ENCODE measurements at places on chromosomes 16 and 17. TPM values are rescaled to one million over a fixed set of nuclear protein-coding genes. Genes with fewer than 3 reads are reported as not detected.

NKIRAS2 gene
- 50.2 TPM for total RNA-seq

KCTD19 gene
- total RNA-seq = not detected

DNA sequence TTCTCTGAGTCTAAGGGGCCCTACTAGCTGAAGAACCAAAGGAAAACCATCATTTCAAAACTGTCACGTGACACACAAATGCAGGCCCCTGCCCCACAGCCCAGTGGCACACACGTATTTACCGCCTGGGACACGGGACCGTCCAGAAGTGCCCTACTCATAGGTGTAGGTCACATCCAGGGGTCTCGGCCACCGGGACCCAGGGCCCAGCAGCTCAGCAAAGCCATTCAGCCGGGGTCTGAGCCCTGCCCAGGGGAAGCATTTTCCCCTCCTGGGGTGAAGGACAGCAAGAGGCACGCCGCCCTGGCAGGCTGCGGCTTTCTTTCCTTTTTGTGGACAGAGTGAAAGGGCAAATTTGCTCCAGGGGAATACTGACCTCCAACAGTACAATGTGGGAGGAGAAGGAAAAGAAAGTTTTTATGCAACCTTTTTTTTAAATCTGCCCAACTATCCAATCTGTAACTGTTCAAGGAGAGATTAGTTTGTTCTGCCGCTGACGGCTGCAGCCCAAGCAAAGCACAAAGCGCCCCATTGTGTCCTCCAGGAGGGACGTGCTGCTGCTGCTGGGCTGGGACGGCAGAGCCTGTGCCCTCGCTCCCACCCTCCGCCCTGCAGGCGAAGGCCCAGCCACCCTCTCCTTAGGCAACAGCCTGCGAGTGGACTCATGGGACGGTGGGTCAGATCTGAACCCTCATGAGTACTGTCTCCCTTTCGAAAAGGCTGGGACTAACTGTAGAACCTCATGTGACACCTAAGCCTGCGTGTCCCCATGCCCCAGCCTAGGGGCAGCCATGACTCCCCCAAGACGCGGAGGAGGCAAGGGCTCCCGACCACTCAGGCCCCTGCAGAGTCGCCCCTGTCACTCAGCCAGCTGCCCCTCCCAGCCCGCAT lies 21.3 kb downstream of the SLC7A5 start:
- DNase-seq = no peak
- peaks cover 98% of the 10 kb centered on the region for H3K36me3 ChIP-seq
- peaks cover 52% of the 10 kb centered on the region for H3K4me1 ChIP-seq
- H3K4me3 ChIP-seq = no peak overlapping the region

TEX14 gene
- total RNA-seq = 0.13 TPM

KREMEN2 gene
- not detected for total RNA-seq

DNA sequence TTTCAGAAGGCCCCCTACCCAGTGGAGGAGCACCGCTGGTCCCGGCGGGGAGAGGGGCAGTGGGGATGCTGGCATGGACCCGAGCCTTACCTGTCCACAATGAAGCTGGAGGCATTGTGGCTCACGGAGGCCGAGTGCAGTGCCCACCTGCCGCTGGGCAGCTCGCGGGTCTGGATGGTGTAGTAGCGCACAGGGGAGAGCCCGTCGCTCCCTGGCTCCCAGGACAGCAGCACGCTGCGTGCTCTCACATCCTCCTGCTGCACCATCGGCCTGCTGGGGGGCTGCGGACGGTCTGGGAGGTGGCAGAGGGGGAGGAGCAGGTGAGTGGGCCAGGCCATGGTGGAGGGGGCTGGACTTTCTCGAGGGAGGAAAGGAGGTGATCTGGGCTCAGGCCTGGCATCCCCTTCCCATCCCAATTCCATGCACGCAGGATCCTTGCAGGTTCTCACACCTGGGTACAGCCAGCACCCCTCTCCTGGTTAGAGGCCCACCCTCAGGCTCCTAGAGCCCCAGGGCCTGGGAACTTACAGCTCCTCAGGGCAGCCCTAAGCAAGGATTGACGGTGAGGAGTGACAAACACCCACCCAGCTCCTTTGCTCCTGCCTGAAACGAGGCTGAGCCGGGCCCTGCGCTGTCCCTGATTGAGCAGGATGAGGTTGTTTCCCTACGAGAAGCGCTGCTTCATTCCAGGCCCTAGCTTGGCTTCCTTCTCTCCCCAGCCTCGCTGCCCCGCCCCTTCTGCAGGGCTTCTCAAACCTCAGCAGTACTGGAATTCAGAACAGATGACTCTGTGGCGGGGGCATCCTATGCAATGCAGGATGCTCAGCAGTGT lies 76.2 kb upstream of the CDC42EP4 start:
- DNase-seq = no peak
- H3K36me3 ChIP-seq = no peaks in the 10 kb centered on the region
- no peak overlapping the region for H3K4me3 ChIP-seq
- peaks cover 52% of the 10 kb centered on the region for H3K27me3 ChIP-seq
- no peak overlapping the region for H3K27ac ChIP-seq

GRCh38 chr17:49439305-49439672 lies 24.6 kb upstream of the PHB1 start:
- no peaks in the 10 kb centered on the region for H3K4me1 ChIP-seq
- DNase-seq = no peak
- H3K36me3 ChIP-seq = no peaks in the 10 kb centered on the region
- H3K27me3 ChIP-seq = peaks cover 30% of the 10 kb centered on the region
- no peak overlapping the region for H3K27ac ChIP-seq
- H3K4me3 ChIP-seq = no peak overlapping the region
